ENCODE measurements at places on chromosomes 16 and 17.

DNA sequence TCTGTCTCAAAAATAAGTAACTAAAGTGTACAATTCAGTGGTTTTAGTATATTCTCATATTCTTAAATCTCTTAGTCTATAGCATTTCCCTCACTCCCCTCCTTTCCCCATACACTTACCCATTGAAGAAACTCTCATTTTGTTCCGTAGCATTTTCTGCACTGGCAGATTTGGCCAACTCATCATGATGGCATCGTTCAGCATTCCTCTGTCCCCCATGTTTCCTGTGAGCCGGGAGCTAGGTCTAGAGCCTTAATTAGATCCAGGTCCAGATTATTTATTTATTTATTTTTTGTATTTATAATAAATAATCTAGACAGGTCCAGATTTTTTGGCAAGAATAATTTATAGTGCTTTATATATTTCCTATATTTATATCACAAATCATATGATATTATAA, 31.0 kb downstream of the HEATR3 start:
- peak; percentile 34 for DNase-seq

- DNase-seq, result no peak
These were observed 518.2 kb upstream of the GOT2 start for GRCh38 chr16:59252317-59252716.

DNA sequence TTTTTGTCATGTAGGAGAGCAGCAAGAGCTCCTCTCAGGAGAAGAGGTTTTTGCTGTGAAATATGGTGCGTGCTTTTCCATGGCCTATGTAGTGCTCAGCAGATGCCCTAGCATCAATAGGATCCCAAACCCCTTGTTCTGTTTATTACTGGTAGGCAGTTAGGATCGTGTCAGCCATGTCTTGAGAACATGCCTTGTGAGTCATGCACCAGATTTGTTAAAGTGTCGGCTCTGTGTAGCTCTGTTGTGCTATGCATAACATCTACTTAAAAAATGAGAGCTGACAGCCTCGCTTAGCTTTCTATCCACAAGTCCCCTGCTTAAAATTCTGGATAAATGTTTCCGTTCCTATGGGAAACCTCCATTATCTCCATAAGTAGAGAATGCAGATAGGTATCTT, 4.4 kb upstream of the EIF4A3 start:
- DNase-seq, result peak; percentile 14

DNA sequence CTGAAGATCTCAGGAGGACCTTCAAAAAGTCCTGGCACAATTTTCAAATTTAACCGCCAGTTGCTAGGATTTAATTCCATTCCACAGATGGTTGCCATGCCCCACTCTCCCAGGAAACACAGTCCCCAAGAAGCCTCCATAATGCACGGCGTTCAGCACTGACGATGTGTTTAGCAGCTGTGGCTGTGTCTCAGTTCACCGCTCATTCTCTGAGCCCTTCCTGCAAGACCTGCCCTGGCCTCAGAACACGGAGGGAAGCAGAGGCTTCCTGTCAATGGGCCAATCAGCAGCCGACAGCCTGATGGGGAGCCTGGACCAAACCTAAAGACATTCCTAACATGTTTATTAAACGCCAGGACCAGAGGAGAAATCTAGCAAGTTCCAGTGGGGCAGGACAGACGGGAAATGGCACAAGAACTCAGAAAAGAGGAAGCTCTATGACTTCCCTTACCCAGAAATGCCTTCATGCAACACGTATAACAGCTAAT, 4.9 kb downstream of the MYLK3 start:
- no peak for DNase-seq

DNA sequence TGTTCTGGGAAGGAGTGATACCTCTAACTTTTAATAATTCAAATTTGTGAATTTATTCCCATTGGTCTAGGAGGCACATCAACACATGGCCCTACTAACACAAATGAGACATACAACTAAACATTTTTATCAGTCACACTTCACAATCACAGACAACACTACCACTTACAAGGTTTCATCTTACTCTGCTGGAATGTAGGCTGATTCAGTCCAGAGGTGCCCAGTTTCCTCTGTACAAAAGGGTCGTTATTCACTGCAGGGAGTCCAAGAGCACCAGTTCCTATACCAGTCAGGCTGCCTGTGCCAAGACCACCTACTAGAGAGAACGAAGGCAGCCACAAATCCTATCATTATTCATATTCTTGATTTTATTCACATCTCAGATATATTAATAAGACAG, 41.4 kb downstream of the SETD6 start:
- no peak for DNase-seq

DNA sequence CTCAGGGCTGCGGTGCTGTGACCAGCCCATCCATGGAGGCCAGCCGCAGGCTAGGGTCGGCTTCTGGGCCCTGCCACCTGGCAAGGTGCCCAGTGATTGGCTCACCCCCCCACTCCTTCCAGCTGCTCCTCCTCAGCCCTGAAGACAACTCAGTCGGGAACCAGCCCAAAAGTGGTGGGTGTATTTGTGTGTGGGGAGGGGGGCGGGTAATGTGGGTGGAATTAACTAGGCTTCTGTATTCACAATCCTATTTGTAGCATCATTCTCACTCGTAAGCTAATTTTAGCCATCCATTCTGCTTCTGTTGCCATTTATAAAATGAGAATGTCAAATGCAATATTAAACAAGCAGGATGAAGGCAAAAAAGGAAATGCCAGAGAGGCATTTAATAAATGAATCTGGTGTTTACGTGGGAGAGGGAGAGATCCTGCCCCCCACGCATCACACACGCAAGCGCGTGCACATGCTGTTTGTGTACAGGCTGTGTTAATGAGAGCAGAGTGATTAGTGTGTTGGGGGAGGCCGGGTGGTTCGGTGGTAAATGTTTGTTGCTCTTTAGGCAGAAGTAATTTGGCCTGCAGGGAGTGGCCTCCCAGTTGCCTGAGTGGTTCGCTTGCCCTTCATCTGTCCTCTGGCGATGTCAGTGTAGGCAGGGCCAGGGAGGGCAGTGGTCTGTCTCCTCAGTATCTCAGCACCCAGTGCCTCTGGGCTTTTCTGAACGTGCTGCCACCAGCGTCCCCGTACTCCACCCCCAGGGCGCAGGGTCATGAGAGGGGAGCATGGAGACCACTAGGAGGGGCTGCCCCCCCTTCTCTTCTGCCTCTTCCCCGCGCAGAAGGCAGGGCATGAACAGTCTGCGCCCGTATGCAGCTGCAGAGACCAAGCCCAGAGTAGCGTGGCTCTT, 140.1 kb downstream of the CCDC182 start:
- no peak for DNase-seq

- DNase-seq, result no peak
These were observed 157.6 kb downstream of the XYLT1 start for GRCh38 chr16:17313085-17313611.

GRCh38 chr17:71764505-71764904, 356.3 kb upstream of the SOX9 start:
- no peak for DNase-seq

GRCh38 chr17:43025766-43026537, 921 bp downstream of the RND2 start:
- no peak for DNase-seq

GRCh38 chr16:51326131-51326856, 175.2 kb upstream of the SALL1 start:
- DNase-seq, result peak; percentile 65

GRCh38 chr17:57242148-57242547, 14.2 kb upstream of the MSI2 start:
- DNase-seq, result no peak

DNA sequence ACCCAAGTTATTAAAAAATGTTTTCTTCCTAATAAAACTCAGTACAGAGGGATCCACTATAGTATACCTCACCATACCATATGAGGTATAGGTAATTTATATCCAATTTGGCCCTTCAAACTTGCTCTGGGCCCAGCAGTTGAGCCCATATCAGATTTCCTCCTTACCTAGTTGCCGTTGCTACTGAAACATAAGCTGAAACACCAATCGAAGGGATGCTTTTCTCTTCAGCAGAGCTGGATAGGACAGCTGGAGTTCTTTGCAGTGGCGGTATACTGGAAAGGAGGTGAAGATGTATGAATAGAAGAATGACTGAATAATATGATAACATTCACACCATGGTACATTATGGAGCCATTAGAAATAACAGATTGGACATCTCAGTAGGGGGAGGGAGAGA, 42.7 kb downstream of the TNRC6C start:
- DNase-seq, result no peak

GRCh38 chr17:43745541-43745940, 13.1 kb downstream of the SOST start:
- no peak for DNase-seq
